M059J (cell line): ENCODE measurements at places on chromosomes 16 and 17. TPM values are rescaled to one million over a fixed set of nuclear protein-coding genes. Genes with fewer than 3 reads are reported as not detected.
A peak's percentile ranks its signal among the peaks of the same experiment; 100 is the strongest.

The SDR42E1 gene
- 0.64 and 1.3 TPM in 2 replicates for total RNA-seq

DNA sequence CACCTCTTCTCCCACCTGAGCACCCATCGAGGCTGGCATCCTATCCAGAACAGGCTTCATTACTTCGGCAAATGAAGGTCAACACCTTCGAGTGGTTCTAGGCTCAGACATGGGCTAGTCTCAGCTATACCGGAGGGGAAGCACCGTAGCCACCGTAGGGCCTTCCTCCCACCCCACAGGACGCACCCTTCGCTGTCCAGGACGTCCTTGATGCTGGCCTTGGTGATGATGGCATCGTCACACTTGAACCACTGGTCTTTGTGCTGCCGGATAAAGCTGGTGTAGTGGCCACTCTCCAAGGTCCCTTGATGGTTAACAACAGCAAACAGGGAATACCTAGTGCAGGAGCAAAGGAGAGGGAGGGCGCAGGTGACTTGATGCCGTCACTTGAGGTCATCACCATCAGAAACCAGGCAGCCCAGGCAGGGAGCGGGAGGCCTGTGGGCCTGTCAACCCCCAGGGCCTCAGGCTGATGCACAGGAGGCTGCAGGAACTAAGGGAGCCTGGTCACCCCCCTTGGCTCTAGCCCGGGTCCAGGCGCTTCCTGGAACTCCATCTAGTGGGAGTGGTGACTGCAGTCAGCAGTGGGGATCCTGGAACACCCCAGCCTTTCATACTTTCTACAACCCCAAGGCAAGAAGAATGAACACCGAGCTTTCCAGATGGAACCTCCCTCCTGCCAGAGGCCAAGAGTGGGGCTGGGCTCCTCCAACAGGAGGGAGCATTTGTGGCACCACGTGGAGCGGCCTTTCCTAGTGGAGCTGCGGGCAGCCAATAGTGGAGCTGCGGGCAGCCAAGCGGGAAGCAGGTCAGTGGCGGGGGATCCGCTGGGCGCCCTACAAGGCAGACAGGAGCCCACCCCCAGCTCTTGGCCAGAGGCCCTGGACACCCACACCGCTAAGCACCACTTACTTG lies 38.5 kb downstream of the USP22 start:
- DNase-seq = no peak

GRCh38 chr16:73057291-73058210 lies 9.6 kb upstream of the ZFHX3 start:
- DNase-seq = peak; percentile 48

DNA sequence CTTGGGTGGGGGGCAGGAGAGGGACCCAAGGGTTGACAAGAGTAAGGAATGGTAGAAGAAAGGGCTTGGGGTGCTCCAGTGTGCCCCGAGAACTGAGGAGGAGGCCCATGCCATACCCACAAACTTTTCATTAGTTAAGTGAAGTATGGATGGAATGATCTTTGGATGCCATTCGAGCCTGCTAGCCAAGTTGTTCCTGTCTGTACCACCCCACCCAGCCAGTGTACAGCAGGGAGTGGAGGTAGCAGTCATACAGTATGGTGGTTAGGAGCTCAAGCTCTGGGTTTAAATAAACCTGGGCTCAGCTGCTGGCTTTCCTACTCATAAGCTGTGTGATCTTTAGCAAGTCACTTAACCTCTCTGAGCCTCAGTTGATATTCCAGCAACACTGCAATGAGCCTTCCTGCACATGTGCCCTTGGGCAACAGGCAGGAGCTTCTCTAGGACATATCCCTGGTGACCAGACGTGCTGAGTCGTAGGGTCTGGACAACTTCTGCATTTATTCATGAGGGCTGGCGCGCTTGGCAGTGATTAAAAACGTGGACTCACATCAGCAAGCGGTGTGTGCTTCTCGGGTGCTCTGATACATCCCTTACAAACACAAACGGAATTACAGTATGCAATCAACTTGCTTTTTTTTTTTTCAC lies 22.9 kb downstream of the ITPRIPL2 start:
- DNase-seq = peak; percentile 56

DNA sequence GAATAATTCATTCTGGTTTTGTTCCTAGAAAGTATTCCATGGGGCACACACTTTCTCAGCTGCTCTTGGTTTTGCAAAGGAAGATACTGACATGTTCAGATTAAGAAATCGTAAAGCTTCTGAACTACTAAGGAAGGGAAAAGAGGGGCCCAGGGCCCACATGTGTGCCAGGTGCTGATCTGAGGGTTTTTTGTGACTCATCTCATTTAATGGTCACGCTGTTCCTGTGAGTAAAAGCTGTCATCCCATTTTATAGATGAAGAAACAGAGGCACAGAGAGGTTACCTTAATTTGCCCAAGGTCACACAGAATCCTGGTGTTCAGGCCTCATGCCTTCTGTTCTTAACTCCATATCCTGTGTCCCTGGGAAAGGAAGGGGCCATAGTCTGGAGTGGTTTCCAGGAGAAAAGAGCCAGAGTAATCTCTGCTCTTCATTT lies 113.2 kb downstream of the MSI2 start:
- no peak for DNase-seq
